ENCODE measurements at places on chromosomes 4 and X.

DNA sequence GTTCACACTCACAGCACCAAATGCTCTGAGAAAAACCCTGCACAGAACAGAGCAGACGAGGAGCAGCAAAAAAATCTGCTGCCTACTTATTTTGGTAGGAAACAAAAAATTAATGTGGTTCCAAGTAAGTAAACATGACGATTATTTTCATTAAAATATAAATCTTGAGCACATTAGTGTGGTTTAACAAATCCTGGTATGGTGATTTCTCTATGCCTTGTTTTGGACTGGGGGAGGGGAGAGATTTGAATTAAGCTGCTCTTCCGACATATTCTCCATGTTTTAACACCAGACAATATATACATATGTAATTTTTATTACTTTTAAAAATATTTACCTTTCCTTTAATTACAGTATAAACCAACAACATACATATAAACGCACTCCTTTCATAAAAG, 1.8 kb downstream of the CAMK2D start:
- DNase-seq, result peak; percentile 10

DNA sequence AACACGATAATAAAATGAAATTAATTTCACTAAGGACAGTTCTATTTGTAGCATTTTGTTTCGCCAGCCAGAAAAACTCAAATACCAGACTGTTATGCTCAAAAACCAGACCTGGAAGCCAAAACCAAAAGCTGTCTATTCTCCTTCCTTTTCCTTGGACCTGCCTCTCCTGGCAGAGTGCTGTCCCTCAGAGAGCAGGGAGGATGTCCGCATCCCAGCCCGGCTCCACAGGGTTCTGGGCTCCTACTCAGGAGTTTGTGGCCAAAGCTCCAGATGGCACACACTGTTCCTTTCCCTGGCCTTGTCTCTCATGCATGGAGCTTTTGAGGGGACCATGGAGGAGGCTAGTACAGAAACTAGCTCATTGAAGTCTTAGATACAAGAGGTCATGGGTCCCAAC, 41.9 kb upstream of the C1QTNF7 start:
- DNase-seq, result no peak

- DNase-seq, result no peak
These were observed 94.8 kb downstream of the ARSJ start for GRCh38 chr4:113884655-113885054.

DNA sequence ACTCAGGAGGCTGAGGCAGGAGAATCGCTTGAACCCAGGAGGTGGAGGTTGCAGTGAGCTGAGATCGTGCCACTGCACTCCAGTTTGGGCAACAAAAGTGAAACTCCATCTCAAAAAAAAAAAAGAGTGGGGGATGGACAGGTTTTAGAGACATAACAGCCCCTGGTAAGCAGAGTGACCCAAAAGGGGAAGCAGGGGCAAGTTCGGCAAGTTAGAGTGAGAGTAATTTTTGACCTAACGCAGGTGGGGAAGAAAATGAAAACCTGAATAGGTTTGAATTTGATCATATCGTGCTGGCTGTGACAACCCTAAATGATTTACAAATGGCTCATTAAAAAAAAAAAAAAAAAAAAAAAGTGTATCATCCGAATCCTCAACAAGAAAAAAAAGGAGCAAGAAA, 25.7 kb upstream of the TMEM131L start:
- DNase-seq, result no peak

DNA sequence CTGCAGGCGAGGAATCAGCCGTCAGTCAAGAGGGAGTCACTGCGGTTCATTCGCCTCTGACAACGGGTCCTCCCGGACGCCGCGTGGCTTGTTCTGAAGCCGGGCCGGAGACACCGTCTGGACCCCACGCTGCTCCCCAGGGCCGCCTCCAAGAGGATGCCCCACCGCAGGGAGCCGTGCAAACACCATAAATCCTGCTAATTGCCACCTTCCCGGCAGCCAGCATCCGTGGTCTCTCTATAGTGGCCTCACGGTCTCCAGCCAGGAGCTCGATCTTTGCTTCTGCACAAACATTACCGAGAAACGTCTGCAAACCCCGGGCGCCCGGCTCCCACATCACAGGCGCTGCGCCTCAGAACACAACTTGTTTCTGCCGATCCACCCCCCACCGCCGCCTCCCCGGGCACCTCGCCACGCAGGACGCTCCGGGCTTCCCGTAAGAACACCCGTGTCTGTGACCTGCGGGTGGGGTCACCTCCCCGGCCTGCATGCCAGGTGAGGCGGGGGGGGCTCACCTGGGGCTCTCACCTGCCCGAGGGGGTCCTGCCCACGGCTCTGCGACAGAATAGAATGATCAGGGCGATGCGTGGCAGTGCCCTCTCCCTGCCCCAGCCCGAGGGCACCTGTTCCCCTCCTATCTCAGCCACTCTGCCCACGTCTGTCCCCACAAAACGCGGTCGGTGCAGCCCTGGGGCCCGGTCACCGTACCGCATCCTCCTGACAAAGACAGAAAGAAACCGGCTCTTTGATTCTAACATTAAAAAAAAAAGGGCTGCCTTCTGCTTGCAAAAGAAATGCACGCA, 32.4 kb upstream of the PPP2R3B start:
- peak; percentile 93 for DNase-seq

GRCh38 chr4:57854748-57855147, 744.6 kb upstream of the IGFBP7 start:
- DNase-seq, result no peak

DNA sequence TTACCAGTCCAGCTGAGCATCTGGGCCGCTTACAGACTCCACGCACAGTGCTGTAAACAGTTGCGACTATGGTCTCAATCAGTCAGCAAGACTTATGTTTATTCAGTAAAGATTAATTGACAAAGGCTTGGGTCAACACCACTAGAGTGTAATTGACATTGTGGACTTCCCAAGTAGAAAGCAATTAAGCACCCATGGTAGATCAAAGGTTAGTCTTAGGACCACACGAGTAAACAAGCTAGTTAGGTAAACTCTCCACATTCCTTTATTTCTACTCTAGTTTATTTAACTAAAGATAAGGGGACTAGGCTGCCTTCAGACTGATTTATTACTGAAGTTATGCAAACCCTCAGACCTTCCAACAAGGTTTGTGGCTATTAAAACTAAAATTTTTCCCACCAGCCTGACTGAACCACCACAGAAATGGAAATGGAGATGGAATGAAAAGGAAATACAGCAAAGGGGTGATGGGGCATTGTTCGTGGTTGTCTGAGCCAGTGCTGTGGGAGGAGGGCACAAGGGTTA, 44.2 kb downstream of the MTHFD2L start:
- DNase-seq, result peak; percentile 25

DNA sequence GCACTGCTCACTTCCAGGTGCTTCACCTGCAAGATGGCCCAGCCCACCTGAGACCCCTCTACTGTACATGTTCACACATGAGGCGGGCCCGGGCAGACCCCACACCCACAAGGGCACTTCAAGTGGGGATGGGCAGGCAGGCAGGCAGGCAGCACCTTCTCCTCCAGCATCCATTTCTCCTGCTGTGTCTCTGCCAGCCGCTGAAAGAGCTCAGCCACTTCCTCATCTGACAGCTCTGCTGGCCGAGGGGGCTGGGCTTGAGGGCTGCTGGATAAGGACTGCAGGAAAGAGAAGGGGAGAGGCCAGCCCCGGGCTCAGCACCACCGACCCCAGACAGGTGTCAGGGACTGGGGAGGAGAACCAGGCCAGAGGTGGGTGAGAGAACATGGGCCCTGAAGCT, 4.4 kb upstream of the KCND1 start:
- DNase-seq, result no peak

GRCh38 chr4:184930026-184930425, 88.3 kb upstream of the HELT start:
- DNase-seq, result no peak

GRCh38 chr4:37662251-37662650, 23.9 kb downstream of the RELL1 start:
- DNase-seq, result no peak

DNA sequence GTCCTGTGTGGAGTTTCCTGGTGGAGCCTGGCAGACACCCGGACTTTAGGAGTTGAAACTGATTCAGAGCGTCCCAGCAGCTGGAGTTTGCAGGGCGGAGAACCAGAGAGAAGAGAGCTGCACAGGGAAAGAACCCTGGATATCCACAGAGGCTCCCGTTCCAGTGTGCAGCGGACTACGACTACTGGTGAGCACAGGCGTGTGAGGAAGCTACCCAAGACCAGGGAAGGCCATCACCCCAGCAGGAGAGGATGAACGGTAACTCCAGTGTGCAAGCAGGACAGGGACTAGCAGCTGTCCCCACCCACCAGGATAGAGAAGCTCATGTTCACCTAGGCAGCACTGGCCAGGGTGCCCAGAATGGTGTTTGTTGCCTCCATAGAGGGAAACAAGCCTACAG, 2.3 kb downstream of the LAGE3 start:
- no peak for DNase-seq

GRCh38 chrX:37993837-37994619, 12.3 kb upstream of the SYTL5 start:
- peak; percentile 18 for DNase-seq
